Head of caudate nucleus (tissue), 42 donors: ENCODE measurements at places on chromosomes 1 and 21.
A peak's percentile ranks its signal among the peaks of the same experiment; 100 is the strongest.

DNA sequence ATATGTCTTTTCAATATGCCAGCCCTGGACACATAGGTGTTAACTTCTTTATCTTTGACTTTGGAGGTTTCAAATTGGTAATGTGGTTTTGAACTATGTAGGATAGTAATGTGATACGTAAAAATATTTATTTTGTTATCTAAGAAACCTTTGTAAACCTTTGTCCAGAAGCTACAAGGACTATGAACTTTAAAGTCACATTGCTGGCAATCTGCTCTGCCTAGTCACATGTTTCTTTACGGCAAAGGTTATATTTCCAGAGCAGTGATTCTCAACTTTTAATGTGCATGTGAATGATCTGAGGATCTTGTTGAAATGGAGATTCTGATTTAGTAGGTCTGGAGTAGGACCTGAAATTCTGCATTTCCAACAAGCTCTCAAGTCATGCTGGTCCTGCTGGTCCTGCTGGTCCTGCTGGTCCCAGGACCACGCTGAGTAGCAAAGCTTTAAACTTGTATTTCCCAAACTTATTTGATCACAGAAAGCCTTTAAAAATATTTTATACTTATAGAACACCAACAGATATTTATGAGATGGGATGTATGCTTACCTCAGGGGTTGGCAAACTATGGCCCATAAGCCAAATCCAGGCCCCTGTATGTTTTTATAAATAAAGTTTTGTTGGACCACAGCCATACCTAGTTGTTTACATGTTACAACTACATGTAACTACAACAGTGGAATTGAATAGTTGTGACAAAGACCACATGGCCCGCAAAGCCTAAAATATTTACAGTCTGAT lies 57.9 kb upstream of the QSOX1 start:
- DNase-seq = no peak

- DNase-seq = no peak
Measured at GRCh38 chr1:63935143-63935542, 161.3 kb downstream of the ROR1 start.

DNA sequence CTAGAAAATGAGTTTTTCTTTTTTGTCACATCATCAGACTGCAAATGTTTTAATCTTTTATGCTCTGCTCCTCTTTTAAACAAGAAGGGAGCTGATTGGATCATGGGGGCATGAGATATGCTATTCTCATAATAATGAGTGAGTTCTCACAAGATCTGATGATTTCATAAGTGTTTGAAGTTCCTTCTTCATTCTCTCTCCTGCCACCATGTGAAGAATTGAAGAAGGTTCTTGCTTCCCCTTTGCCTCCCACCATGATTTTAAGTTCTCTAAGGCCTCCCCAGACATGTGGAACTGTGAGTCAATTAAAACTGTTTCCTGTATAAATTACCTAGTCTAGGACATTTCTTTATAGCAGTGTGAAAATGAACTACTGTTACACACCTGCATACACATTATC lies 218.2 kb downstream of the NRIP1 start:
- DNase-seq = no peak

GRCh38 chr1:186985889-186986491 lies 157.2 kb downstream of the PLA2G4A start:
- DNase-seq = peak; percentile 11

DNA sequence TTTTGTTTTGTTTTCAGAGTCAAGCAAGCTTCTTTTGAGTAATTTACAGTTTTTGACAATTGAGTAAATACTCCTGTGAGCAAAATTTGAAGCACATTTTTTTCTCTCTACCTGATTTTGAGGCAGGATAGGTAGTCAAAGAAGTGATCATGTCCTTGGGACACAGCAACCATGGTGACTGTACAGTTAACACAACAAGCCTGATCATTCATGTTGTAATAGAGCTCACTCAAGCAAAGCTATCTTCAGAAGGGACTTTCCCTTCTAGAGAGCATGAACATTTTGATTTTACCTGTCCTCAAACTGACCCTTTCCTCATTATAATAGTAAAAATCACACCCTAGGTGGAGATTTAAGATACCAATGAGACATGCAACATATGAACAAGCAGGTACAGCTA lies 126.5 kb upstream of the KCNK1 start:
- DNase-seq = no peak

DNA sequence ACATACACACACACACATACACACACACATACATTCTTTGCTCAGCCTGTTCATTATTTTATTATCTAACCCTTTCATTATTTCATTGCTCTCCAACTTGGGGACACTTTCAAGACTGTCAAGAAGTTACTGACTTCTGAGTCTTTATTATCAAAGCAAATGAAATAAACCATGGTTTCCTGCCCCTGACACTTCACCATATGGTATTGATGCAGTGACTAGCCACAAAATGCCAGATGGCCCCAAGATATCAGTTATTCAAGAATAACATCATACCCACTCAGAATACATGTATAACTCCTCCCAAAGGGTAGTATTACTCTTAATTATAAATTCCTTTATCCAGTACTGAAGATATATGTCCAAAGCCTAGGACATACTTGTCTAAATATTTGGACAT lies 197.3 kb downstream of the MRPL39 start:
- DNase-seq = no peak

DNA sequence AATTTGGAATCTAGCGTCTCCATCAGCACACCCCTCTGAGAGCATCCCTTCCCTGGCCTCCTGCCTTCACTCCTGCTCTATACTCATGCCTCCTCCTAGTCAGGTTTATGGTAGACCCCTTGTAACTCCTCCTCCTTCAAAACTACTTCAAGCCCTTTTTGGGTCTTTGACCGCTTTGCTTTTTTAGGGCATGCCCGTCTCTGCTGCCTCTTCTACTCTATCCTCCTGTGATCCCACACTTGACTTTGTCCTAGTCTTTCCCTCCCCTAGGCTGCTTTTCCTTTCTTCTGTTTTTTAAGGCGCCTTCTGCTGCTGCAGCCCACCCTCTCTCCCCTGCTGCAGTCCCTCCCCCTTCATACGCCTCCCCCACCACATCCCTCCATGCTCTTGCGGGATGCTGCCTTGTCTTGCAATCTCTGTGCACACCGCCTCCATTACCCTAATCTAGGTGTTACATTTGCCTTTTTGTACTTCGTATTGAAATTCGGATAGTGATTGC lies 1.5 kb downstream of the SNX27 start:
- DNase-seq = peak; percentile 18

- DNase-seq = no peak
Measured at GRCh38 chr1:184624051-184624450, 130.6 kb downstream of the EDEM3 start.

DNA sequence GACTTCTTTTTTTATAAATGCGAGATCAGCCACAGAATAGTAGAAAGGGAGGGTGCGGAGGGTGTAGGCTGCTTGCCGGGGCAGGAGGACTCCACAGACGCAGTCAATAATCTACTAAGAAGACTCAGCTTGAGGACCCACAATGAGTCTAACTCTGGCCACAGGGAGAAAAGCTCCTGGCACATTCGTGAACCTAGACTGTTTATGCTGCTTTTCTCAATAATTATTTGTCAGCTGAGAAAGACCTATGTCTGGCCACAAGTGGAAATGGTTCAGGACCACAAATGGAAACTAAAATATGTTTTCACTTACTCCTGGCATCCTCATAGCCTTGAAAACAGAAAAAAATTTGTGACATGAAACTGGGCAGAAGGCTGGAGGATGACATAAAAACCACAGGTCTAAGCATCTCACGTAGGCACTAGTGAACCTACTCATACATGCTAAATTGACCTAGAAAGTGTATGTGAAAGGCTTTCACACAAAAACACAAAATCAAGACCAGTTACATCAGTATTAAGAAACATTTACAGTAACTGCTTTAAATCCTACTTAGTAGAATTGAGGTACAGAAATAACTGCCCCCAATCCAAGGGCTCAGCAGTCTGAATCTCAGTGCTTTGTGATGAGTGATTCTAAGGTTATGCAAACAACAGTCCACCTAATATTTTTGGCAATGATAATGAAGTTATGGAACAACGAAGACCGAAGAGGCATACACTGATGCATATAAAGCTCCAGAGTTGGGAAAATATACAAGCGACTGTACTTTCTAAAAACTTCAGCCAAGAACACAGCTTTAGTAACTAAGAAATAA lies 159.5 kb downstream of the SLC45A1 start:
- no peak for DNase-seq

DNA sequence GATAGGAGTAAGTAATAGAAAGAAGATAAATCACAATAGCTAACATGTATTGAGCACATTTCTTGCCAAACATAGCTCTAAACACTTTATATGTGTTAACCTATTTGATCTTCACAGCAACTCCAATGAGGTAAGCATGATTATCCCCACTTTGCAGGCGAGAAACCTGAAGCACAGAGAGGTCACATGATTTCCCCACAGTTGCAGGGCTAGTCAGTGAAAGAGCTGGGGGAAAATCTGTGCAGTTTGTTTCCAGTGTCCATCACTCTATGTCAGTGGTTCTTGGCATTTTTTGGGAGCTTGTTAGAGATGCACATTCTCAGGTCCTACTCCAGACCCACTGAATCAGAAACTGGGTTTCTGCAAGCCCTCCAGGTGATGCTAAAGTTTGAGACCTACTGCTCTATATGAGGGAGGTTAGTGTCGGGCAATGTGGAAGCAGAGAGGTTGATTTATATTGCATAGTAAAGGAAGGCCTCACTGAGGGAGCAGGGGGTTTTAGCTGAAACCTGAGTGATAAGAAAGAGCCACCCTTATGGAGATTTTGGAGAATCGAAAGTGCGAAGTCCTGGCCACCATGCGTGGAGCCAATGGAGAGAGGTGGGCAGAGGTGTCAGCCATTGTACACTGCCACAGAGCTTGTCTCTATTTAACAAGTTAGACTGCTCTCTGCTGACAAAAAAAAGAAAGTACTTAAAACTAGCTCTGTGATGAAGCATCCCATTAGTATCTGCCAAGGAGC lies 20.9 kb downstream of the MCOLN3 start:
- no peak for DNase-seq

GRCh38 chr1:150072959-150073358 lies 5.4 kb downstream of the VPS45 start:
- DNase-seq = no peak

DNA sequence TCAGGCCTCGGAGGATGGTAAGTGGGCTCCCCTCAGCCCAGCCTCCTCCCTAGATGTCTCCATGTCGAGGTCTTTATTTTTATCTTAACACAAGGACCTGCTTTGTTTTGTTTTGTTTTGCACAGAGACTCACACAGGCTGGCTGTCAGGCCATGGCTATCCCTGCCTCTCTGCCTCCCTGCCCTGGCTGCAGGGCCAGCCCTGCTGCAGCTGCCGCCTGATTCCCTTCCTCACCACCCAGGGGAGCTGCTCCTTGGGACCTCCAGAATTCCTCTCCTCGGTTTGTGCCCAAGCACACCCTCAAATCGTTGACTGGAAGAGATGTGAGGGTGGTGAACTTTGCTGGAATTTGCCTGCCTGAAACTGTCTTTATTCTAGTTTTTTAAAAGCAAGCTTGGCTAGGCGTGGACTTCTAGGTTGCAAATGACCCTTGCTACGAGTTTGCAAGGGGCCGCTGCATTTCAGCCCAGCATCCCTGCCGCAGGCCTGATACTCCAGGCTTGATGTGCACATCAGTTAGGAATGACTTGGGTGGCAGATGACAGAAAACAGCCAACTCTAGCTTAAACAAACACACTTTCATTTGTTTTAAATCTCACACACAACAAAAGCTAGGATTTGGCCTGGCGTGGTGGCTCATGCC lies 37.1 kb downstream of the WNT9A start:
- no peak for DNase-seq

- DNase-seq = no peak
Measured at GRCh38 chr1:103145449-103145848, 37.1 kb upstream of the COL11A1 start.

GRCh38 chr1:8874230-8875201 lies 4.0 kb downstream of the ENO1 start:
- DNase-seq = no peak

DNA sequence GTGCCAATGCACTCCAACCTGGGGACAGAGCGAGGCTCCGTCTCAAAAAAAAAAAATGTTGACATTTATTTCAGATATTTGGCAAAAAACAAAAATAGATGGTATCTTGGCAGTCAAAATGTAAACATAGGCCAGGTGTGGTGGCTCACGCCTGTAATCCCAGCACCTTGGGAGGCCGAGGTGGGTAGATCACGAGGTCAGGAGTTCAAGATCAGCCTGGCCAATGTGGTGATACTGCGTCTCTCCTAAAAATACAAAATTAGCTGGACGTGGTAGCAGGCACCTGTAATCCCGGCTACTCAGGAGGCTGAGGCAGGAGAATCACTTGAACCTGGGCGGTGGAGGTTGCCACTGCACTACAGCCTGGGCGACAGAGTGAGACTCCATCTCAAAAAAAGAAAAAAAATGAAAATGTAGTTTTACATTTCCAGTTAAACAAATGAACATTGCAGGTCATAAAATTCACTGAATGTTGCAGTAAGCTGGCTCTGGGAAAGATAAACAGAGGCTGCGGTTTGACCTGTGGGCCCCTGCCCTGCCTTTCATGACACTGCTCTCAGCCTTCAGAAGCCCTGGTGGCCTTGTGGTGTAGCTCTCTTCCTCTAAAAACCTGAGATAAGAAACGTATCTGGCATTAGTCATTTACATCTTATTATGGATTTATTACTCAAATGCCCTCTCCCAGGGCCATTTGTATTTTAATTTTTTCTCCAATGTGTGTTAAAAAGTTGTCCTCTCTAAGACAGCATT lies 12.2 kb upstream of the SLC44A3 start:
- DNase-seq = no peak

DNA sequence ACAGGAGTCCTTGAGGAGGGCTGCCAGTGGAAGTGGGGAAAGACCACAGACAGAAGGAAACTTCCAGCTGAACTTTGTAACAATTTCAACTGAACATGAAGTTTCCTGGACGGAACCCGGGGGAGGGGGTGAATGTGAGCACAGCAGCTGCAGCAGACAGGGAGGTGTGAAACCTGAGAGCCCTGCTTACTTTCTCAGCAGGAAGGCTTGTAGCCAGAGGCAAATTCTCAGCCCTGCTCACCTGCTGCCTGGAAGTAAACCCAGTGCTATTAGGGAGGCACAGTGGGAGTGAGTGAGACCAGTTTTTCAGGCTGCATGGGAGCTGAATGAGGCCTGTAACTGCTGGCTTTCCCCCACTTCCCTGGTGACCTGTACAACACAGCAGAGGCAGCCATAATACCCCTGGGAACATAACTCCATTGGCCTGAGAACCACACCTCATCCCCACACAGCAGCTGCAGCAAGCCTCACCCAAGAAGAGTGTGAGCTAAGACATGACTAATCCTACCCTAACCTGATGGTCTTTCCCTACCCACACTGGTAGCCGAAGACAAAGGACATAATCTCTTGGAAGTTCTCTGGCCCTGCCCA lies 9.6 kb upstream of the SPRR2F start:
- DNase-seq = no peak

DNA sequence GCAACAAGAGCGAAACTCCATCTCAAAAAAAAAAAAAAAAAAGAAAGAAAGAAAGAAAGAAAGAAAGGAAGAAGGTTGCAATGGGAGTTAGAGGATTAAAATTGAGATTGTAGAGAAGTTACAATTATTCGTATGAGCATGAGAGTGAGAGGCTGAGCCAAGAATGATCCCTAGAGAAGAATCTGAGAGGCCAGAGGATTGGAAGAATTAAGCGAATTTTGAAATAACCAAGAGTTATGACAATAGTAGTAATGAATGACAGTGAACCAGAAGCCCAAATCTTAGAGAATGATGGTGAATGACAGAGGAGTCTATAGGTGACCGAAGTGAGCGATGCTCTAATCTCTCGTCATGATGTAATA lies 369 bp upstream of the ZYG11B start:
- no peak for DNase-seq

- peak; percentile 42 for DNase-seq
Measured at GRCh38 chr1:20233866-20234265, 47.5 kb upstream of the PLA2G2C start.

- DNase-seq = peak; percentile 37
Measured at GRCh38 chr1:183023601-183024316, 539 bp downstream of the LAMC1 start.

GRCh38 chr1:178885869-178886268 lies 15.0 kb upstream of the ANGPTL1 start:
- DNase-seq = no peak
